Hepatocyte (in vitro differentiated cells): ENCODE measurements at places on chromosomes 4 and X.

DNA sequence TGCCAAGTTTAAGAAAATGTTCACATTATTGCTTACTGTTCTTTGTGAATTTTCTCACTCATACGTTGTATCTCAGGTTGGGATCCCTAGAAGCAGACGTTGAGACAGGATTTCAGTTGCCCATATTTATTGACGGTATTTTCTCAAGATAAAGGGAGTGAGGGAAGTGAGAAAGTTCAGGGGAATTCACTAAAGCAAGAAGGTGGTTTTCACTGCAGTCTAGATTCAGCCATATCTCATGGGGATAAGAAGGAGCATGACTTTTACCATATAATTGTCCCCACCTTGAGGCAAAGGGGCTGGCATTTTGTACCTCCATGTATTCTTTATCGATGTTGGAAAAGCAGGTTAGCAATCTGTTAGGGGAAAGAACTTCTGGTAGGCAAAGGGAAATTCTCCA is 543.0 kb downstream of the CCSER1 start:
- no peak for DNase-seq

DNA sequence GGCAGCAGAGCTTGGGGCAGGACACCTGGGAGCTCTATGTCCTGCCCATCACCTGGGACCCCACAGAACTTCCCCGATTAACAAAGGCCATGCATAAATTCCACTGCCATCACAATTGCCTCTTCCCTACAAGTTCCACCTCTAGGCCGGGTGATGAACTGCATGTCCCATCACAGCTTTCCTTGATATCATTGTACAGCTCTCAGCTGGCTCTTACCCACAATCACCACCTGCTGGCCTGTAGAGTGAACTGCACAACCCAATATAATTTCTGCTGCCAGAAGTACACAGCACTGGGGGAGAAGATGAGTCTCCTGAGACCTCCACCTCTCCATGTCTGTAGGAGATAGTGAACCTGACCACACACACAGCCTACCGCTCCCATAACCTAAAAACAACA is 285.0 kb upstream of the AADAT start:
- DNase-seq, result peak; percentile 49

GRCh38 chrX:110118530-110118929 is 115.6 kb downstream of the TMEM164 start:
- DNase-seq, result no peak

DNA sequence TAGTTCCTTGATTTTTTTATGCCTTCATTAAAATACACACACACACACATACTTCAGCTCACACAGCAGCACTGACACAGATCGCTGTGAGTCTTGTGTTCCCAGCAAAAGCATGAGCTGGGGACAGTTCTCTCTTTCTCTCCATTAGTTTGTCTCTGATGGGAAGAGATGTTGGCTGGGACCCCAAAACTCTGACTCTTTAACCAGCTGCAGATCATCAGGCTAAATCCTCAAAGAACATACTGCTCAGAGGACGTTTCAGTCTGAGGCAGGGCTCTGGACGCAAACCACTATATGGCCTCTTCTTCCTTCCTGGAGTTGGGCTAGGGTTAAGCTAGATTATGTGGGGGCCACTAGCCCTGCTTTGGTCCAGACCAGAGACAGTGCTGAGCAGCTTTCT is 109.6 kb downstream of the NHSL2 start:
- DNase-seq, result no peak

GRCh38 chrX:96756491-96756890 is 71.8 kb downstream of the DIAPH2 start:
- DNase-seq, result no peak

DNA sequence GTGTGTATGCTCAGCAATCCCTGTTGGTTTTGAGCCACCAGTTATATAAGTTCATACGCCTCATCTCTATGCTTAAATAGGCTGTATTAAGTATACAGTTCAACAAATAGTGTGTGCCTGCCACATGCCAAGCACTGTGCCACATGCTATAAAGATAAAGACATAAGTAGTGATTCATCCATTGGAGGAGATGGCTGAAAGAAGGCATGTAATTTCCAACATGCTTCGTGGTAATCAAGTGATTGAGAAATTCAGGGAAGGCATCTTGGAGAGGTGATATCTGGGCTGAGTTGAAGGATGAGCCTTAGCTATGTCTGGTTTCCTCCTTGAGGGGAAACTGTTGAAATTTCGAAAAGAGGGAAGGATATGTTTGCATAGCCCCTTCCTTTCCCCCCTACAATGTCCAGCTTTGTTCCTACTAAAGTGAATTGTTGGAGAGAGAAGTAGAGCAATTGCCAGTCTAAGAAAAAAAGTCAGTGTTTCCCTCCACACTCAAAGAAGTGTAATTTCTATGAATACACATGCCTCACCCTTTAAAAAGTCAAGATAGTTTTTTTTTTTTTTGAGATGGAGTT is 96.5 kb downstream of the ARHGAP10 start:
- no peak for DNase-seq

- no peak for DNase-seq
Measured at GRCh38 chr4:40887764-40888131, 138.0 kb downstream of the NSUN7 start.

- no peak for DNase-seq
Measured at GRCh38 chrX:138853936-138854335, 142.4 kb upstream of the FGF13 start.
